ENCODE measurements at places on chromosomes 16 and 17.

DNA sequence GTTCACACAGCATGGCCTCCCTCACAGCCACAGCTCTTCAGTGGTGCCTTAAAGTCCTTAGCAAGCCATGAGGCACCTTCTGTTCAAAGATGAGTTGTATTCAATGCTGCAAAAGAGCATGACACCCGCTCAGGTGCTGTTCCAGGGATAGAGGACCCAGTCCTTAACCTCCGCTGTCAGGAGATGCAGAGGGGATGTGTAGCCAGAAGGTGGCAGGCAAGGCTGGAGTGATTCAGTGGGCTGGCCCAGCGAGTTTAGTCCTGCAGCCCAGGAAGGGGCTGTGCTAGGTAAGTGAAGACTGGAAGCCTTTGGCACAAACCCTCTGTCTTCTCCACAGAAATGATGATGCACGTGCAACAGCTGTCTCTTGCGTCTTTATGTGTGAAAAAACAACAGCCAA is 25.0 kb upstream of the ADAM11 start:
- DNase-seq = no peak

GRCh38 chr17:77572851-77573250 is 385.7 kb upstream of the TNRC6C start:
- DNase-seq = no peak

GRCh38 chr17:66507982-66508760 is 205.8 kb downstream of the PRKCA start:
- no peak for DNase-seq

GRCh38 chr16:1054660-1055556 is 17.6 kb upstream of the SSTR5 start:
- DNase-seq = no peak

DNA sequence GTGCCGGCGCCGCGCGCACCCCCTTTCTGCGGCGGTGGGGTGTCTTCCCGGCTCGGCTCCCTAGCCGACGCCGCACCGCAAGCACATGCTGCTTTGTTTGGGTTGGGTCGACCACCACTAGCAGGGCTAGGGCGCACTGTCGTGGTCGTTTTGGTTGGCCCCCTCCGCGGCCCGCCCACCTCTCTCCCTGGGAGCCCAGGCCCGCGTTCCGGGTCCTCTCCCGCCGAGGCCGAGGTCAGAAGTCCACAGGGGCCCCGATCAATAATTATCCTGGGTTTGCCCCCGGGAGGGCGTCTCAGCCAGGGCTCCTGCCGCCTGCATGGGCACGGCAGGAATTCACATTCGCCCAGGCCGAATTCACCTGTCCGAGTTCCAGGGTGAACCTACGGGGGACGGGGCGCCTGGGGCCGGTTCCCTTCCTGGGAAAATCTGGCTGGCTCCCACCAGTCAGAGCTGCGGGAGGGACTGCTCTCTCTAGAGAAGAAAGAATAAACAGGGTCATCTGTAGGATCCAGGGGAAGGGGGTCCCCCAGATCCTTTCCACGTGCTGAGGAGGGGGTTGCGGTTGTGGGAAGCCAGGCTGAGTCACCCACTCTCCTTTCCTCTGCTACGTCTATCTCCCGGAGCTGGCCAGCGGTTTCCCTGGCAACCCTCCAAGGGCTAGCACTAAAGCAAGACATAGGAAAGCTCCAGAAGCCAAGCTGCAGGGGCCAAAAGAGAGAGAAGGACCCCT is 584 bp upstream of the STAT5B start:
- DNase-seq = no peak

- no peak for DNase-seq
Observed at GRCh38 chr17:17077861-17078732, 35.8 kb downstream of the MPRIP start.

DNA sequence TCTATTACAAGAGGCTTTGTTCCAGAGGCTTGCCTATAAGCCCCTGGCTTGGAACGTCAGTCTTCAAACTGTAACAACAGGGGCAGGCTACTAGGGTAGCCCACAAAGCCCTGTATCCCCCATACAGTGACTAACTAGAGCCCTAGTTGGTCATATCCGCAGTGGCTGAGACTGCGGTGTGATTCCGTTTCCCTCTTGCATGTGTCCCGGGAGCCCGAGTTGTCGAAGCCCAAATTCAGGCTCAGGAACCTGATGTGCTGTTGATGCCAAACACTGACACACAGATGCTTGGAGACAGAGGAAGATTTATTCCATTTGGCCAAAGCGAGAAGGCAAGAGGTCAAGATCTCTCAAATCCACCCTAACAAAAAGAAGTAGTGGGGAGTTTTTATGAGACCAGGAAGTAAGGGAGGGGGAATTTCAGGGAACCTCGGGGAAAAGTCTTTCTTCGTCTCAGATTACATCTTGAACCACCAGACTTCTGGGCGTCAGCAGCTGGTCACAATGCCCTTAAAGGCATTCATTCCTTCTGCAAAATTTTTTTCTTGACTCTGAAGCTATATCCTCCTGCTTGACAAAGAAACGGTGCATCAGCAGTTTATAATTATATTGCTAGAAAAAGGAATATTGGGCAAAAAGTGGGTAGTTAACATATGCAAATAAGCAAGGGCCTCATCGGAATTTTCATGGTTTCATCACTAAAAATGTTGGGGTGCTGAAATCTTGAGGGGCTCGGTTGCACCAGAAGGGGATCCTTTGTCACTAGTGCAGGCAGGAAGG is 879 bp downstream of the SLFN5 start:
- DNase-seq = peak; percentile 61

GRCh38 chr17:66667491-66668030 is 167.4 kb upstream of the CACNG5 start:
- DNase-seq = peak; percentile 67

- no peak for DNase-seq
Observed at GRCh38 chr17:69588316-69588715, 173.8 kb downstream of the MAP2K6 start.

- DNase-seq = no peak
Observed at GRCh38 chr17:70653850-70654249, 484.5 kb downstream of the KCNJ2 start.

DNA sequence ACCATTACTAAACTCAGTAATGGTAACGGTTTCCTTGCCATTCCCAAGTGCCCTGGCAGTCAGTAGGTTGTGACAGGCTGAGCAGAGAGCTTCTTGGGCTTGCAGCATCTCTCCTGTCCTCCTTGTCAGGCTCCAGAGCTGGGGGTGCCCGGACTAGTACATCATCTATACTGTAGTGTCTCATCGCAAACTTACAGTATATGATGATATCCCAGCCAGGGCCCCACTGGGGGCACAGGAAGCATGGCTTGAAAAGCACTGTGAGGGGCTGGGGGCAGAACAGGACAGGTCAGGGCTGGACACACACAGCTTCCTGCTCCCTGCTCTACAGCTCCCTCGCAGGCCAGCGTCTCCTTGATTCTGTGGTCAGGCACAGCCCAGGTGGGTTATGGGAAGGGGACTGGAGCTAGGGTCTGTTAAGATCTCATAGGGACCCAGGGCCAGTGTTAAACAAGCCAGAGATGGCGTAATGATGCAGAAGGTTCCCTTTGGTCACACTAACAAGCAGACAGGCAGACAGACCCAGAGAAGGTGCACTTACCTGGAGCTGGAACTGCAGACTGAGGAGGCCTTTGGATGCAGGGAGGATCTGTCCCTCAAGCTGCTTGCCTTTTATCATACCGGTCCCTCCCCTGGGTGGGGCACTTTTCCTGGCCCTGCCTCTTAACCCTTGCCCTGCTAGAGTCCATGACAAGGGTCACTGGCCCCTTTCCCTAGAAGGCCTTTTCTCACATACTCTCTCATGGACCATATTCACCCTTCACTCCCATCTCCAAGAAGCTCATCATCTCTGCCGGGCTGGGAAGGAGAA is 6.8 kb downstream of the ERAL1 start:
- DNase-seq = no peak

- no peak for DNase-seq
Observed at GRCh38 chr16:73921295-73921694, 375.3 kb upstream of the PSMD7 start.

DNA sequence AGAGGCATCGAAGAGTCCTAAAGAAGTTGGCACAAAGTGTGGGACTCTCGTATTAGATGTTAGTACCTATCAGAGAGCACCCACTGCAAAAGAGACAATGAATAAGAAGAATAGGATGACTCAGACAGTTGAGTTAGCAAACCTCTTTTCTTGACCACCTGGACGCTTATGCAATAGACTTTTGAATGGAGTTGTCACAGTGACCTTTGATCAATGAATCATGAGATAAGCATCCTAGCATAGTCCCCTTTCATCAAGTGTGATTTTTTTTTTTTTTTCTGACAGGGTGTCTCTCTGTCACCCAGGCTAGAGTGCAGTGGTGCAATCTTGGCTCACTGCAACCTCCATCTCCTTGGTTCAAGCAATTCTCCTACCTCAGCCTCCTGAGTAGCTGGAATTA is 1417.9 kb upstream of the GOT2 start:
- DNase-seq = no peak

DNA sequence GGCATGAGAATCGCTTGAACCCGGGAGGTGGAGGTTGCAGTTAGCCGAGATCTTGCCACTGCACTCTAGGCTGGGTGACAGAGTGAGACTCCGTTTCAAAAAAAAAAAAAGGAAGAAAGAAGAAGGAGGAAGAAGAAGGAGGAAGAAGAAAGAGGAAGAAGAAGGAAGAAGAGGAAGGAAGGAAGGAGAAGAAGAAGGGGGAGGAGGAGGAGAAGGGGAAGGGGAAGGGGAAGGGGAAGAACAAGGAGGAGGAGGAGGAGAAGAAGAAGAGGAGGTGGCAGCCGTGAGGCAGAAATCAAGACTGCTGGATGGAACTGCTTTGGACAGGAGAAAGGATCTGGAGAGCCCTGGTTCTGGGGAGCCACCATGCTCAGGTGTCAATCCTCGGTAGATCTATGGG is 29.7 kb upstream of the PEMT start:
- DNase-seq = no peak

- DNase-seq = no peak
Observed at GRCh38 chr16:57614944-57615343, 13.5 kb upstream of the ADGRG1 start.

DNA sequence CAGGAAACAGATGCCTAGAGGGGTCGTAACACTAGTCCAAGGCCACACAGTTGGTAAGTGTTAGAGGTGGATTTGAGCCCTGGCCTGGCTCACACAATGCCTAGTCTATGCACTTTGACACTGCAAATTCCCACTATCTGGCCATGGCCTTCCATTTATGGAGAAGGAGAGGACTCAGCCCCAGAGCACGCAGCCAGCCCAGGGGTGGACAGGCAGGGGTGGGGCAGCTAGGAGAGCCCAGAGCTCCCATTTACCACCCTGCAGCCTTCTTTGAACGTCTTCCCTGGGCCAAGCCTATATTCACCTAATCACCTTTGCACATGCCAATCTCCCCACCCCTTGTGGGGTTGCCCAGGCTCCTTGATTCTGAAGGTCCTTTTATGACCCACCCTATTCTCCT is 81.2 kb downstream of the DYNLRB2 start:
- no peak for DNase-seq

- no peak for DNase-seq
Observed at GRCh38 chr17:59353936-59354755, 22.7 kb downstream of the YPEL2 start.

DNA sequence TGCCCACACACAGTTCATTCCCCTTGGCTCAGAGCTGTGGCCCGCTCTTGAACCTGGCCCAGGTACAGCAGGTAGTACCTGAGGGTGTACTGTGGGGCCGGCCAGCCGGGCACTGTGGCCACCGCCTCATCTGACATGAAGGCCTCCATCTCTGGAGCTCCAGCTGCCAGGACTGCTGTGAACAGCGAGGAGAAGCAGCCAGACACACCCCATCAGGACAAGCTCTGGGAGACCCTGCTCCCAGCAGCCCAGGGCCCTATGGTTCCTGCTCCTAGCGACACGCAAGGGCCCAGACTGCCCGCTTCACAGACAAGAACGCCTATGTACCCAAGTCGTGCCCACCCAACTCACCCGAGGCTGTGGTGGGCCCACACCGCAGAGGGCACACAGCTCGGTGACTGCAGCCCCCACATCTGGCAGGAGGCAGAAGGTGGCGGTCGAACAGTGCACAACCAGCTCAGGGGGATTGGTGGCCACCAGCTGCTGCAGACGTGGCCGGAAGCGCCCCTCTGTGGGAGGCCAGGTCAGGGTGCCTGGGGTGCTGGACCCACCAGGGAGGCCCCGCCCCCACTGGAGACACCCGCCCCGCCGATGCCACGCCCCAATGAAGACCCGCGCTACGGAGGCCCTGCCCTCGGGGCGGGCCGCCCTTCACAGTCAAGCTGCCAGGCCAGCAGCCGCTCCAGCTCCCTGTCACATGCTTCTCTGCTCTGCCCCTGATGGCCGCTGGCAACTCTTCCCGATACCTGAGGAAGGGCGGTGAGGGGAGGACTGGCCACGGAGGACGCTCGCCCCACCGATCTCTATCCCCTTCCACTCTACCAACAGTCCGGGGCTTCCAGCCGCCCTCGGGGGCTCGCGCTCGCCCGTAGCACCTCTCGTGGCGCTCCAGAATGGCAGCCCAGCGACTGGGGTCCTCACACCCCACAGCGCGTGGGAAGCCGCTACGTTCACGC is 1.1 kb upstream of the STUB1 start:
- DNase-seq = peak; percentile 65

GRCh38 chr17:50272246-50272645 is 2.0 kb upstream of the TMEM92 start:
- DNase-seq = no peak

DNA sequence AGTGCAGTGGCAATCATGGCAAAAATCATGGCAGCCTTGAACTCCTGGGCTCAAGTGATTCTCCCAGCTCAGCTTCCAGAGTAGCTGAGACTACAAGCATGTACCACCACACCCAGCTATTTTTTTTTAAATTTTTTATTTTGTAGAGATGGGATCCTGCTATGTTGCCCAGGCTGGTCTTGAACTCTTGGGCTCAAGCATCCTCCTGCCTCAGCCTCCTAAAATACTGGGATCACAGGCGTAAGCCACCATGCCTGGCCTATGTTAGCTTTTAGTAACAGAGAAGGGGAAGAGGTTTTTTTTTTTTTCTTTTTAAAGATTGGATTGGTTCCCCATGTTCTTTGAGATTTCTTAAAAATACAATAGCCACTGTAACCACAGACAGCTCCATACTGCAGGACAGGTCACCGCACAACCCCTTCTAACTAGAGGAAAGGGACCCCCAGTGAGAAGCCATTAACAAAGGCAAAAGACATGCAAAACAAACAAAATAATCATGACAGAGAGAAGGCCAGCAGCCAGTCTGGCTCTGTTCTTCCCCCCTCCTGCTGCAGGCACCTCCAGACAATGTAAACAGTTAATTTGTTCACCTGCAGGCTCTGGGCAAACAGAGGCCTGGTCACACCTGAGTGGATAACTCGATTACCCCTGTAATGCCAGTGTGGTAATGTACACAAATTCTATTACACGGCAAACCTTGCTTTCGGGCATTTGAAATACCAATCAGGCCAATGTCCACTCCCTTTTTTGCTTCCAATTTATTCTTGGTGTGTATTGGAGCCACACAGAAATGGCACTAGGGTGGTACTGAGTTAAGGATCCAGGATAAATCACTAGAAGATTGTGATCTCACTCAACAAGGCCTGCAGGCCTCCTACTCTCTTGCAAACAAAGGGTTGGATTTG is 52.9 kb downstream of the SNX11 start:
- DNase-seq = no peak

GRCh38 chr16:60031740-60032139 is 1297.6 kb upstream of the GOT2 start:
- DNase-seq = no peak

- no peak for DNase-seq
Observed at GRCh38 chr16:25107466-25107792, 4.1 kb upstream of the LCMT1 start.

Measured in activated CD4-positive, alpha-beta T cell treated with anti-CD3 and anti-CD28 coated beads, Interleukin-2, amount 50 U/mL, for 16 hours (primary cell).